ENCODE measurements at places on chromosomes 11 and 22.

DNA sequence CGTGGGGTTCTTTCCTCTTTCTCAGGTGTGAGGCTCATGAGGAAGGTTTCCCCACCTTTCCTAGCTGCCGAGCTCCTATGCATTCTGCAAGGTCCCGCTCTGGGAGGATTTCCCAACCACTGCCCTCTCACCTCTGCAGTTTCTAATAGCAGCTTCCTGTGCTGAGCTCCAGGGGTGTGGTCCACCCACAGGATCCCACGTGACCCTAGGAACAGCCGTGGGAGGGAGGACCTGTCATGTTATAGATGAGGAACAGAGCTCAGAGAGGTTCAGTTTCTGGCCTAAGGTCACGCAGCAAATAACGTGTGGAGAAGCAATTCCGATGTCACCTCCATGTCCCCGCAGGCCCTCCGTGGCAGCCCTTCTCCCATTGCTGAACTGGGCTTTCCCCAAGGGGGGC, 38.5 kb downstream of the FLRT1 start:
- no peak for DNase-seq

DNA sequence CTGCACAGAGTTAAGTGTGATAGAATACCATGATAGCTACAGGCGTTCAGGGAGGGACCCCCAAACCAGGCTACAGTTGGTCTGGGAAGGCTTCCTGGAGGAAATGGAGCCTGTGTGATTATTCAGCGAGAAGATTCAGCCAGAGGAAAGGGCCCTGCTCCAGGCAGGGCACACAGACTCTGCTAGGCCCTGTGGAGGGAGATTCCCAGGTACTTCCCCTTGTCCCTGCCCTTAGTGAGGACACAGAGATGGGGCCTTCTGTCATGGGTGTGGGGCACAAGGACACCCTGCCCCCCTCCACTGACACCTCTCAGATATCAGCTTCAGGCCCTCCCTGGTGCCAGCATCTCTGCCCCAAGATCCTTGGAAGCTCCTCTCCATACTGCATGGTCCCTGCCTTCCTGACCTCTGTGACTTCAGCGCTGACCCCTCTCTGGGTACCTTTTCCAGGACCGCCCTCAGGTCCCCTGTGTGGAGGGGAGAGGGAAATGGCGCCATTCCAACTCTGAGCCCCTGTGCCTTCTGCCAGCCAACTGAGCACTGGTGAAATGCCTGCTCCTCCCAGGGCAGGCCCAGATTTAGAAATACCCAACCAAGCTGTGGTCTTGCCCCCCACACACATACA, 12.6 kb upstream of the POU2F3 start:
- no peak for DNase-seq

DNA sequence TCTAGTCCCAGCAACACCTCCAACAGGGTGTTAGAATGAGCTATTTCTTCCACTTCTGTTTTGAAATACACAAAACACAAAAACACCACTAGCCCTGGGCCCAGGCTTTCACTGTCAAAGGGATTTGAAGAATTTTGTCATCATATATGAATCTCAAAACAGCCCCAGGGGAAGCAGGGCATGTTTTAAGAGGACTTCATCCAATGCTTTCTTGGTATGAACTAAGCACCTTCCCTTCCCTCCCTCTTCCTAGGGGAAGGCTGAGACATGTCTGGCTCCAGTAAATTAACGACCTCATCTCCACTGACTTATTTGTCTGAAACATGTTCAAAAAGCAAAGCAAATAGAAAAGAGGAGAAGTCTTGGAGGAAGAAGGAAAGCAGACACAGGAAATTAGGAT, 75.7 kb upstream of the INCENP start:
- DNase-seq = no peak

DNA sequence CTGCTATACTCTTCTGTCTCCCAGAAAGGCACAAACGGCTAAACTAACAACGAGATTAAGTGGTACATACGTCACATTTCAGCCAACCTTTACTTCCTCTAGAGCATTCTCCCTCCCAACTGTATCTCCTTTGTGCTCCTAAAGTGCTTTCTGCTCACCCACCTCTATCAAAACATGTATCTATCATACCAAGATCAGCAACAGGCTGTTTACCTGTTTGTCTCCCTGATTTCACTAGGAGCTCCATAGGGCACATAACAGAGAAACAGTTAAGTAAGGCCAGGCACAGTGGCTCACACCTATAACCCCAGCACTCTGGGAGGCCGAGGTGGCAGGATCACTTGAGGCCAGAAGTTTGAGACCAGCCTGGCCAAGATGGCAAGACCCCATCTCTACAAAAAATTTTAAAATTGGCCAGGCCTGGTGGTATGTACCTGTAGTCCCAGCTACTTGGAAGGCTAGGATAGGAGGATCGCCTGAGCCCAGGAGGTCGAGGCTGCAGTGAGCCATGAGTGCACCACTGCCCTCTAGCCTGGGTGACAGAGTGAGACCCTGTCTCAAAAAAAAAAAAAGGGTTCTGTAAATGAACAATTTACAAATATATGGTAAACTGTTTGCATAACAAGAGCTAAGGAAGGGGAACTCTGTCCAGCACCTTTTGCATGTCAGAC, 2.8 kb downstream of the NDUFC2 start:
- no peak for DNase-seq

- DNase-seq = no peak
Measured at GRCh38 chr11:80929031-80929805, 1488.4 kb upstream of the TENM4 start.

GRCh38 chr11:85723088-85723487, 37.1 kb upstream of the CCDC89 start:
- DNase-seq = no peak

DNA sequence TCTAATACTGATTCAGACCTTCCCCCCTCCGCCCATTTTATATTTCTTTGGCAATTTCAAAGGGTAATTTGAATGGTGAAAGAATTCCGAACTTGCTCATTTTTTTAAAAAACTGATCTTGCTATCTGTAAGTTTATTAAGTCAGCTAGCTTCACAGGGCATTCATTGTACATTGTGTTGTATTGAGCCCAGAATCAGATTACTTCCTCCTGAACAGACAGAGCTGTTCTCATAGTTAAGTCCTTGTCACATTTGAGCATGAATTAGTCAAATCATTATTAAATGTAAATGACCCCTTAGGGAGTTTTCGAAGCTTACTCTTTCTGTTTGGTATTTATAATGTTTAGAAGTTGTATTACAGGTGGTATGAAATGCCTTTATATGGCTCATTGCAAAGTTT, 34.4 kb downstream of the CYP2R1 start:
- no peak for DNase-seq

DNA sequence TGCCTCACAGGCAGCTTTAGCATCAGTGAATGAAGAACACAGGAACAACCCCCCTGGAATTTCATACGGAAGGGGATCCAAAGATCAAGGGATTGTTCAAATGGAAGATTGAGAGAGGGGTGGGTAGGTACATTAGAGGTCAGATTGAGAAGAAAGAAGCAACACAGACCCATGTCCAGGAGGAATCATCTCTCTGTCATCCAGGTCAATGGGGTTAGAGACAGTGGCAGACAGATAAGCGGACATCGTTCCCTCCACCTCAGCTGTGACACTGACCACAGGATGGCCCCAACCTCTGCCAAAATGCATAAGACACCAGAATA, 1.9 kb upstream of the NPAS4 start:
- DNase-seq = no peak

DNA sequence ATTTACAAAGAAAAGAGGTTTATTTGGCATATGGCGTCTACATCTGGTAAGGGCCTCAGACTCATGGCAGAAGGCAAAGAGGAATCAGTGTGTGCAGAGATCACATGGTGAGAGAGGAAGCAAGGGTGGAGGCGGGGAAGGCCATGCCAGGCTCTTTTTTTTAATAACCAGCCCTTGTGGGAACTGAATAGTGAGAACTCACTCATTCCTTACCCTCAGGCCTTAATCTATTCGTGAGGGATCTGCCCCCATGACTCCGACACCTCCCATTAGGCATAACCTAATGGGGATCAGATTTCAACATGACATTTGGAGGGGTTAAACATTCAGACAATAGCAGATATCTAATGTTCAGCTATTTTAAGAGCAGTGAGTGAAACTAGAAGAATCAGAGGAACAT, 55.7 kb downstream of the ATM start:
- no peak for DNase-seq

GRCh38 chr11:1308743-1309497, 512 bp downstream of the TOLLIP start:
- no peak for DNase-seq

DNA sequence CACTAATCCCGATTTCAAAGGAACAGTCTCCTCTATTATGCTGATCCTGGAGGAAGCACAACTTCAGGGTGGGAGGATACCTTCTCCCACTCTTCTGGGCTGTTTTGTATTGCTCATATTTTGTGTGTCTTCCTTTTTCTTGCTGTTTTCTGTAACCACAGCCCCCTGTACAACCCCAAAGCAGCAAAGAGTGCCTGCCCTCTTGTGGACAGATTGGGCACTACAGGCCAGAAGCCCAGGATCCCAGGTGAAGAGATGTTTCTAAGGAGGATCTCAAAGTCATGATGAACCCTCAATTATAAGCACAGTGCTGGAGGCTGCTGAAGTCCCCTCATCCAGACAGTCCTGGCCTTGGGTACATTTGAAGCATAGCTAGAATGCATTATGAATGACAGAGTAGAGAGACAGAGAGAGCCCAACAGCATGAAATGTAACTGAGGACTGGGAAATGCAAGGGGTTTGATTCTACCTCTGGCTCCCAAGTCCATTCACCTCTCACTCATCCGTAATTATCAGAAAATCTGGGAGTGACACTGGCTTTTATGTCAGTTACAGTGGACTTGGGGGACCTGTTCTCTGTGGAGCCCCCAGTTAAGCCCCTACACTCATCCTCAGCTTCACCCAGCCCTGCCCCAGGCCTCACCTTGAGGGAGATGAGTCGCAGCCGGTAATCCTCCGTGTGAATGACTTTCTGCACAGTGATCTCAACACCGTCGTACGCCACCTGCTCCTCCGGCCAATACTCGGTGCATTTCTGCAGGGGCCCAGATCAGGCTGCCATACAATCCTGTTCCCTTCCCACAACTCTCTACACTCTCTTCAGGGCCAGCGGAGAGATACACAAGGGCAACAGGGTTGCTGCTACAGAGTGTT, 6.2 kb upstream of the IGSF22 start:
- peak; percentile 29 for DNase-seq

DNA sequence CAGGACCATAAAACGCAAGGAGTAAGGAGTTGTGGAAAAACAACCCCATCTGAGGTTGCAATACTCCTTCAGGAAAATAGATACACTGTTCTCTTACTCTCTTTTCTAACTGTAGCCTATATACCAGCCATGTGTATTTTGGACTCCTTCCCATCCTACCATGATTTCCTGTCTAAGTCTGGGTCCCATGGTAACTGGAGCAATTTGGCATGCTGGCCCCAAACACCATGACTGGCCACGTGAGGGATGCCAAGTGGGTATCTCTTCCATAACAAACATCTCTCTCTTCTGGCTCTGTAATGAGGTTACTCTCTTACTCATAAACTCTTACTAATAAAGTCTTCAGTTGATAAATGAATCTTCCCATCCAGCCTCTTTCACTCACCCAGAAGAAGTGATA, 26.5 kb downstream of the ABTB2 start:
- DNase-seq = no peak

DNA sequence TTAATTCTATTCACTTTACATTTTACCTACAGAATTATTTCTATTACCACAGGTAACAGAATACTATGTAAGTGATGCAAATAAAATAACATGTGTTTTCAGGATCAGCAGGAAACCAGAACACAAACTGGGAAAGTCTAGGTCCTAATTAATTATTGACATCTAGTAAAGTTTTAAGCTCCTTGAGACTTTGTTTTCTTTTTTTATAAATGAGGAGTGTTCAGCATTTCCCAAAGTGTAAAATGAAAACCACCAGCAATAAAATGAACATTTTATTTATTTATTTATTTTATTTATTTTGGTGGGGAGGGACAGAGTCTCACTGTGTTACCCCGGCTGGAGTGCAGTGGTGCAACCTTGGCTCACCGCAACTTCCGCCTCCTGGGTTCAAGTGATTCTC, 123.6 kb downstream of the ARHGAP42 start:
- DNase-seq = no peak

GRCh38 chr22:20646415-20646814, 127.5 kb upstream of the SERPIND1 start:
- DNase-seq = no peak

- no peak for DNase-seq
Measured at GRCh38 chr22:29870574-29870973, 12.4 kb upstream of the MTMR3 start.

DNA sequence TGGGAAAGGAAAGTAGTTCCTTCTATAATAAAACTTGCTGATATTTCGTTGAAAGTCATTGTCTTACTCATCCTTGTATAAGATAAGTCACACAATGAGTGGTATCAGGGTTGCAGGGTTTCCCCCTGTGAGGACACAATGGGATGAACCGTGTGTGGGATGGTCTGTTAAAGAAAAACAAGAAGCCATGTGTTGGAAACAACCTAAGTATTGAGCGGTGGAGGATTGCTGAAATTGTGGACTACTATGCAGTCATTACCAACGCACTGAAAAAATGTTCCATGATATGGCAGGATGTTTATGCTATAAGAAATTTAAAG, 28.6 kb downstream of the PTPRJ start:
- no peak for DNase-seq

DNA sequence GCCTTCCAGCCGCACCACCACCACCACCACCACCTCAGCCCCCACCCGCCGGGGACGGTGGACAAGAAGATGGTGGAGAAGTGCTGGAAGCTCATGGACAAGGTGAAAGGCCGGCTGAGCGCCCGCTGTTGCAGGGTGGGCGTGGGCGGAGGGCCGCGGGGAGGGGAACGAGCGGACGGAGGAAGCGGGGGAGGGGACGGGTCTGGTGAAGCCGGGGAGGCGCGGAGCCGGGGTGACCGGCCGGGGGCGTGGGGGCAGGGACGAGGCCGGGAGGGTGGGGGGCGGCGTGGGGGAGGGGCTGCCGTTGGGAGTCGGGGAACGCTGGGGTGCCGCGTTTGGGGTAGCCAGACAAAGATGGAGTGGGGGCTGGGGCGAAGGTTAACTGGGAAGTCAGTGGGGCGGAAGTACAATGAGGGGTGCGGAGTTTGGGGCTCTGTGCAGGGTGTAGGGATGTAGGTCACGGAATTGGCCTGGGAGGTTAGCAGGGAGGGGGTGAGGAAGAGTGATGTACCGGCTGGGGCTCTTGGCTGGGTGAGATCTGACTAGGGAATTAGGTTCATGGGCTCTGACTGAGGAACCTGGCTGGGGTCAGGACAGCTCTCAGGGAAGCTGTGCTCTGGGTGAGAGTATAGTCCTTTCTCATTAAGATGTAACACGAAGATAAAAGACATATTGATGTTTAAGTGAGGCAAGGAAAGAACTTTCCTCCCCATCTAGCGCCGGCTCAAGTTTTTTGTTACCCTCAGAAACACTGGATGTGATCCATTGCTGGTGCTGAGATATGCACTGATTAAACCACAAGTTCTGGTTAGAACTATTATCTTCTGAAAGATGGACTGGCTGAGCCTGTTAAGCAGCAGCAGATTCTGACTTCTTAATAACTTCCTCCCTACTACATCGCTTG, 624 bp downstream of the CBL start:
- DNase-seq = peak; percentile 91

GRCh38 chr11:95725196-95725595, 64.4 kb downstream of the FAM76B start:
- DNase-seq = no peak

GRCh38 chr22:36123673-36124630, 36.6 kb downstream of the APOL3 start:
- peak; percentile 97 for DNase-seq

- no peak for DNase-seq
Measured at GRCh38 chr11:47083913-47084312, 92.8 kb downstream of the ARFGAP2 start.
